ENCODE measurements at places on chromosomes 7 and 10. TPM values are rescaled to one million over a fixed set of nuclear protein-coding genes. Genes with fewer than 3 reads are reported as not detected.

Gene CCDC172
- not detected for total RNA-seq

- H3K27ac ChIP-seq: no peak overlapping the region
- no peaks in the 10 kb centered on the region for H3K4me1 ChIP-seq
- H3K4me3 ChIP-seq: no peak overlapping the region
- H3K27me3 ChIP-seq: peaks cover 1% of the 10 kb centered on the region
- H3K36me3 ChIP-seq: no peaks in the 10 kb centered on the region
- DNase-seq: no peak
Observed at GRCh38 chr10:78780551-78780961, 288.2 kb upstream of the ZMIZ1 start.

GRCh38 chr10:2342206-2342605 is 604.9 kb upstream of the ADARB2 start:
- no peak for DNase-seq
- H3K4me1 ChIP-seq: no peaks in the 10 kb centered on the region
- no peak overlapping the region for H3K27ac ChIP-seq
- no peaks in the 10 kb centered on the region for H3K36me3 ChIP-seq
- H3K27me3 ChIP-seq: no peaks in the 10 kb centered on the region

Gene MYH16
- total RNA-seq: not detected

DNA sequence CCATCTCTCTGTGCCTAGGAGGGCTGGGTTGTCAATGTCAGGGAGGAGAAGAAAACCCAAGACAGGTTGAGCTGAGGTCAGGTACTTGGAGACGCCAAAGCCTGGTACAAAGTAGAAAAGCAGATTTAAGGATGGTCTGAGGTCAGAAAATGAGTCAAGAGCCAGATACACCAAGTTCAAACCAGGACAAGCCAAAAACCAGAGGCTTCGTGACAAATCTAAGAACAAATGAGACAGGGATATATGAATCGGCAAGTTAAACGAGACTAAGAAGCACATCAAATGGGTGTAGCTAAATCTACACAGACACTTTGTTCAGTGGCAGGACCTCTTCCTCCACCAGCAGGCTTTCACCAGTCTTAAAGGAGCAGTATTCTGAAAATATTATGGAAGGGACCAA is 34.2 kb downstream of the C7orf33 start:
- H3K4me1 ChIP-seq: peaks cover 40% of the 10 kb centered on the region
- no peaks in the 10 kb centered on the region for H3K36me3 ChIP-seq
- DNase-seq: no peak
- H3K4me3 ChIP-seq: no peak overlapping the region
- H3K27me3 ChIP-seq: peaks cover 3% of the 10 kb centered on the region

DNA sequence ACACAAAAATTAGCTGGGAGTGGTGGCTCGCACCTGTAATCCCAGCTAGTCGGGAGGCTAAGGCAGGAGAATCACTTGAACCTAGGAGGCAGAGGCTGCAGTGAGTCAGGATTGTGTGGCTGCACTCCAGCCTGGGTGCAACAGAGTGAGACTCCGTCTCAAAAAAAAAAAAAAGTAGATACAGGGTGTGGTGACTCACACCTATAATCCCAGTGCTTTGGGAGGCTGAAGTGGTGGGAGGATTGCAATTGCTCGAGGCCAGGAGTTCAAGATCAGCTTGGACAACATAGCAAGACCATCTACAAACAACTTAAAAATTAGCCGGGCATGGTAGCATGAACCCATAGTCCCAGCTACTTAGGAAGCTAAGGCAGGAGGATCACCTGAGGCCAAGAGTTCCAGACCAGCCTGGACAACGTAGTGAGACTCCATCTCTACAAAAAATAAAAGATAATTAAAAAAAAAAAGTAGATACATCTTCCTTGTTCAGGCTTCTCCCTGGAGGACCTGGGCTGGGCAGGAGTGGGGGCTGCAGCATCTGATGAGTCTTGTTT is 2.0 kb downstream of the MOSPD3 start:
- DNase-seq: no peak
- H3K27me3 ChIP-seq: peaks cover 6% of the 10 kb centered on the region
- H3K27ac ChIP-seq: no peak overlapping the region
- H3K4me3 ChIP-seq: no peak overlapping the region

- H3K36me3 ChIP-seq: no peaks in the 10 kb centered on the region
- no peak overlapping the region for H3K4me3 ChIP-seq
- DNase-seq: no peak
- H3K27me3 ChIP-seq: peaks cover 31% of the 10 kb centered on the region
- no peak overlapping the region for H3K27ac ChIP-seq
Observed at GRCh38 chr10:25078658-25079431, 62.4 kb downstream of the THNSL1 start.

GRCh38 chr7:43616977-43617376 is 34.1 kb downstream of the STK17A start:
- no peak overlapping the region for H3K27ac ChIP-seq
- H3K4me1 ChIP-seq: peaks cover 46% of the 10 kb centered on the region
- no peak for DNase-seq
- H3K36me3 ChIP-seq: peaks cover 37% of the 10 kb centered on the region

GRCh38 chr7:36887233-36887632 is 162.9 kb upstream of the AOAH start:
- peaks cover 49% of the 10 kb centered on the region for H3K36me3 ChIP-seq
- H3K4me3 ChIP-seq: no peak overlapping the region
- H3K27ac ChIP-seq: no peak overlapping the region
- DNase-seq: no peak

DNA sequence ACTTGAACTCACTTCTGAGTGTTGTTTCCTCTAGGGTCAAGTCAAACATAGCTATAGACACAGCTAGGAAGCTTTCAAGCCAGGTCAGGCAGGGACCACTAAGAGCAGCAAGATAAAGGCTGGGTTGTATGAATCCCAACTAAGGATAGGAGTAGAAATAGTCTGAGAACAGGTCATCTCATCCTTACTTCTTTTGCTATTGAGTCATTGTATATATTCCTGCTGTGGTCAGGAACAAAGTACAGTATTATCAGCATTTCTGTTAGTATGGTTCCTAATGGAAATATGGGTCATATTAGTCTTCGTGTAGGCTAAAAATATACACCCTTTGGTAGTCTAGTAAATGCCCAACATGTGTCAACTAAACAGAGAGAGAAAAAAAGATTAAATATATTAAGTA is 145.3 kb downstream of the BTAF1 start:
- no peak overlapping the region for H3K27ac ChIP-seq
- no peaks in the 10 kb centered on the region for H3K36me3 ChIP-seq
- no peak overlapping the region for H3K4me3 ChIP-seq
- DNase-seq: no peak

- no peak overlapping the region for H3K4me3 ChIP-seq
- H3K27ac ChIP-seq: no peak overlapping the region
- DNase-seq: no peak
- peaks cover 8% of the 10 kb centered on the region for H3K36me3 ChIP-seq
- H3K4me1 ChIP-seq: peaks cover 12% of the 10 kb centered on the region
Observed at GRCh38 chr7:37230221-37230620, 218.4 kb downstream of the ELMO1 start.

Gene HPSE2
- total RNA-seq: not detected

DNA sequence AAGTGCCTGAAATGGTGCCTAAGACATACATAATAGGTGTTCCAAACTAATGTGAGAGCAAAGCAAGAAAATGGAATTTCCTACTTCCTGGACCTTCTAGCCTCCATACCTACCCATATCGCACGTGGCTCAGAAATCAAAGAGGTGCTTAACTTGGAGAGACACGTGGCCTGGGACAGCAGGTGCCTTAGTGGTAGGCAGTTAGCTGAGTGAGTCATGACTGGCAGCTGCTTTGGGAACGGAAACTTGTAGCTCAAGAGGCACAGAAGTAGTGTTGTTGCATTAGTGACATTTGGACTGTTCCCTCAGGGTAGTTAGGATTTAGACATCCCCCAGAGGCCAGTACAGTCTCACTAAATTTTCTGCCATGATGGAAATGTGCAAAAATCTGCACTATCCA is 12.0 kb upstream of the BMPER start:
- H3K27ac ChIP-seq: no peak overlapping the region
- H3K4me3 ChIP-seq: no peak overlapping the region
- no peaks in the 10 kb centered on the region for H3K4me1 ChIP-seq
- no peaks in the 10 kb centered on the region for H3K36me3 ChIP-seq
- H3K27me3 ChIP-seq: peaks cover 12% of the 10 kb centered on the region

DNA sequence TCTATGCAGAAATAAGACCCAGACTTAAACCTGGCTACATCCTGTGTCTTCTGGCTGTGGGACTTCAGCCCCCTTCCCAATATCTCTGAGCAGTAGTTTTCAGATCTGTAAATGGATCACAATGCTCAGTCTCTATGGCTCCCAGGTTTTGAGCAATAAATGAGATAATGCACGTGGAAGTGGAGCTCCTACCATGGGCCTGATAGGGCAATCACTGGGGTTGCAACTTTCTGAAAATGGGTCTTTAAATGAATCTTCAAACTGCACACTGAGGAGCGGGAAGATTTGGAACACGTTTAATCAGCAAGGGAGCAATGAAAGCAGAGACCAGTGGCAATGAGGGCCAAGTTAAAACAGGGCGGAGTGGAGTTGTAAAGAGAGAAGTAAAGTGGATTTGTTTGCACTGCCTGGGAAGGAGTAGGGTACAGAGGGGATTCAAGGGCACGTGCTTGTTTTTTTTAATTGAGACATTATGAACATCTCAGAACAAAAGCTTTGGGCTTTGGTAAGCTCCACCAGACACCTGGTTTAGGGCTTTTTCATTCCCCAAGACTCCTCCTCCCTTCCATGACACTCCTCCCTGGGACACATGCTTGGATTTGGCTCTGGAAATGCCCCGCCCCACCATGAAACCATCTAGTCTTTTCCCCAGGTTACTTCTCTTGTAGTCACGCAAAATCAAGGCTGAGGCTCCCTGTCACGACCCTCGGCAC is 42.7 kb downstream of the PAPSS2 start:
- no peak for DNase-seq
- H3K4me1 ChIP-seq: no peaks in the 10 kb centered on the region
- H3K27ac ChIP-seq: no peak overlapping the region
- no peak overlapping the region for H3K4me3 ChIP-seq
- no peaks in the 10 kb centered on the region for H3K36me3 ChIP-seq

Gene KLF14
- not detected for total RNA-seq

GRCh38 chr7:98922392-98923187 is 44.3 kb downstream of the TRRAP start:
- no peaks in the 10 kb centered on the region for H3K4me1 ChIP-seq
- H3K4me3 ChIP-seq: no peak overlapping the region
- DNase-seq: no peak

Gene CREB5
- total RNA-seq: not detected

Gene TWIST1
- total RNA-seq: 5.6 TPM

DNA sequence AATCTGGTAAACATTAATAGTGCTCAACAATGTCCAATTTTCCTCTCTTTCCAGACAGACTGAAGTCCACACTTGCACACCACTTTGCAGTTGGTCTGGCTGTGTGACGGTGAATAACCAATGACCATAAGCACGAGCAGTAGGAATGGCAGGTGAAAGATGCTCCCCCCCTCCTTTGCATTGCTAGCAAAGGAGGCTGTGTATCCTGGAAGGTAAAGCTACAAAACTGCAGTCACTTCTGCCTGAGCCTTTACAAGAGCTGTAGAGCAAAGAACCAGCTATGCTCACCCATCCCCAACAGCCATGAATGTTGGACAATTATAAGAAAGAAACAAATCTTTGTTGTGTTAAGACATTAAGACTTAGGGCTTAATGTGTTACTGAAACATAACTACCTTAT is 178.0 kb downstream of the IPMK start:
- H3K4me1 ChIP-seq: no peaks in the 10 kb centered on the region
- H3K36me3 ChIP-seq: no peaks in the 10 kb centered on the region
- DNase-seq: no peak
- H3K27ac ChIP-seq: no peak overlapping the region
- H3K27me3 ChIP-seq: peaks cover 6% of the 10 kb centered on the region
- no peak overlapping the region for H3K4me3 ChIP-seq

GRCh38 chr10:77381750-77382149 is 255.9 kb downstream of the KCNMA1 start:
- no peak overlapping the region for H3K4me3 ChIP-seq

- H3K27me3 ChIP-seq: no peaks in the 10 kb centered on the region
- H3K4me3 ChIP-seq: no peak overlapping the region
- H3K27ac ChIP-seq: no peak overlapping the region
- H3K4me1 ChIP-seq: no peaks in the 10 kb centered on the region
Observed at GRCh38 chr10:52668024-52668423, 104.6 kb downstream of the MBL2 start.

Gene VWC2
- not detected for total RNA-seq

Gene CPED1
- not detected for total RNA-seq

Gene TMEM270
- total RNA-seq: not detected

DNA sequence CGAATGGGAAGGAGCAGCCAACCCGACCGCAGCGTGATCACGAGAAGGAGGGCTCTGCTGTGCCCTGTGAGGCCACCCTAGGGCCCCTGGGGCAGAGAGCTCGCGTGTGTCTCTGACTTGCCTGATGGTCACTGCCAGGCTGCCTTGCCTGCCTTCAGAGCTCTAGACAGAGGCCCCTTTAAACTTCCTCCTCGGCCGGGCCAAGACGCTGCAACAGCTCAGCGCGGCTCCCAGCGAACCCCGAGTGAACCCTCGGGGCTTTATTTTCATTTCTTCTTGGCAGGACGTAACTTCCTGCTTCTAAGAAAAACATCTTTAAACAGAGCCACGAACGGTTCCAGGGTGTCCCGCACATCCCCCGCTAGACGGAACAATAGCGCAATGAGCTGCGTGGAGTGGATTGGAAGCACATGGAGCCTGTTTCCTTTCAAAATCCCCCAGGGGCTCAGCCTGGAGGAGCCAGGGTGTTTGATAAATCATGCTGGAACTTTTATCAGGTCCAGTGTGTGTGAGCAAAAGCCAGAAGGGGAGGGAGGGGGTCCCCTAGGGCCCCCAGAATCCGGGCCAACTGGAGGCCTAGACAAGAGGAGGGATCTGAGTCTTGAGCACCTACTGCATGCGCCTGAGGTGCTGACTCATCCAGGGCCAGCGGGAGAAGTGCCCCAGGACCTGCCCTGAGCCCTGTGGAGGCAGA is 134.1 kb upstream of the GDF10 start:
- H3K36me3 ChIP-seq: no peaks in the 10 kb centered on the region
- H3K27me3 ChIP-seq: peaks cover 2% of the 10 kb centered on the region
- DNase-seq: no peak
- H3K4me3 ChIP-seq: peak overlapping the region; percentile 66
- H3K4me1 ChIP-seq: peaks cover 19% of the 10 kb centered on the region
- H3K27ac ChIP-seq: peak overlapping the region; percentile 75

DNA sequence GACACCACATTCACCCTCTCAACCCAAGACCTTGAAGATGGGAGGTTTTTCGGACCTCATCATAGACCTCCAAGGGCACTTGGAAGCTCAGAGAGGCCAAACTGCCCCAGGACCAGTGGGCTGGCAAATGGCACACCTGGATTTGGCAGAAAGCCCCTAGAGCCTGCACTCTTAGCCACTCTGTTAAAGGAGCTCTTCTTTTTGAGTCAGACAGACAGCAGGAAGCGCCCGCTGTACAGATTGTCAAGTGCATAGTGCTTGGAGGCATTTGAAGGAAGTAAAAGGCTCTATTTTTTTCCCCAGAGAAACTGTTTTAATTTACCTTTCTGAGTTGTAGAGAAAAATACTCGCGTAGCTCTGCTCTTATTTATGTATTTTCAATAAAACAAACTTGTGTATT is 408.6 kb upstream of the GALNT17 start:
- no peaks in the 10 kb centered on the region for H3K27me3 ChIP-seq
- DNase-seq: no peak
- no peaks in the 10 kb centered on the region for H3K4me1 ChIP-seq
- no peaks in the 10 kb centered on the region for H3K36me3 ChIP-seq
- H3K27ac ChIP-seq: no peak overlapping the region
- no peak overlapping the region for H3K4me3 ChIP-seq

- no peaks in the 10 kb centered on the region for H3K27me3 ChIP-seq
- no peak overlapping the region for H3K27ac ChIP-seq
- no peaks in the 10 kb centered on the region for H3K36me3 ChIP-seq
- no peak overlapping the region for H3K4me3 ChIP-seq
Observed at GRCh38 chr7:16044645-16045044, 358.2 kb upstream of the MEOX2 start.

Data from activated T-helper 1 cell treated with anti-CD3 and anti-CD28 coated beads, Interleukin-12 subunit alpha, Interleukin-12 subunit beta, Interleukin-2, Interleukin-4 antibody, amounts not matched to agents 30 ng/mL and 10 ng/mL and 1 ng/mL, durations not matched to agents 14 hours and 24 hours and 36 hours (primary cell).